ENCODE measurements at places on chromosomes 1 and 21.
A peak's percentile ranks its signal among the peaks of the same experiment; 100 is the strongest.

DNA sequence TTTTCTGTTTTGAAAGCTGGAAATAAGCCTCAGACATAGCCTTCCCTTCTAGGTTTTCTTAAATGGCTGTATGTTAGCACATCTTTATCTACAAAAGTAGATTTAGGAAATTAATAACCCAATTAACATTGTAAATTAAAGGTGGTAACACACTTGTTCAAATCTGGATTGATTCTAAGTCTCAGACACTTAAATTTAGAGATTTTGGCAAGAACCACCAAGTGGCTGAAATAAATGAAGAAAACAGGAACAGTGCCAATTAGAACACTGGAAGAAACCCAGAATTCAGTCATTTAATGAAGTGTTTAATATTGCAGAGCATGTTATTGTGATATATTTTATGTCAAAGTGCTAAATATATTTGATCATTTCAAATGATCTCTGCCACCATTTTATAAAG lies 628.2 kb downstream of the USP25 start:
- DNase-seq: no peak

GRCh38 chr1:32538887-32539583 lies at the start of gene ZBTB8A:
ZBTB8A (plus strand) TSS chr1:32539427; CDS start chr1:32592932, 53,505 bp downstream.
- DNase-seq: no peak

GRCh38 chr1:231162297-231162969 lies 575 bp downstream of the TRIM67 start:
- no peak for DNase-seq

GRCh38 chr1:1183833-1184775 lies 10.4 kb downstream of the TTLL10 start:
- no peak for DNase-seq

DNA sequence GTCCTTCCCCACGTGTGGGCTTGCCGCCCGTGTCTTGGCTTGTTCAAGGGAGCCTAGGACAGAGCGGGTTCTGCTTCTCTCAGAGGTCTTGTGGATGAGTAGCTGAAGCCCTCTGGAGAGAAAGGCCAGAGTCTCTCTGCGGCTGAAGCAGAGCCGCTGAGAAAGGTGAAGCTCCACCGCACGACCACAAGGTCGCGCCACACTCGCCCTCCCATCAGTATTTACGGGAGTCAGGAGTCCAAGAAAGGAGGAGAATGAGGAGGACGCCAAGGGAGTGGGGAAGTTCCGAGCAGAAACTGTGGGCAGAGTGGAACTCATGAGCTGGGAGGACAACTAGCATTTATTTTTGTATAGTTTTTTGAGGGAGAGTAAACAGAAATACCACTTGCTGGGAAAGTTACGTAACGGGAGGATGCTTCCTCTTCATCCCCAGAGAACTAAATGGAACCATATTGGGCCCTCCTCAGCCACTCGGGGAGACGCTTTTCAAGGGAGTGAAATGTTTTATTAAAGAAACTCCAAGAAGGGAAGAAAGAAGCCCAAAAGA lies 51.6 kb upstream of the HAO2 start:
- no peak for DNase-seq

DNA sequence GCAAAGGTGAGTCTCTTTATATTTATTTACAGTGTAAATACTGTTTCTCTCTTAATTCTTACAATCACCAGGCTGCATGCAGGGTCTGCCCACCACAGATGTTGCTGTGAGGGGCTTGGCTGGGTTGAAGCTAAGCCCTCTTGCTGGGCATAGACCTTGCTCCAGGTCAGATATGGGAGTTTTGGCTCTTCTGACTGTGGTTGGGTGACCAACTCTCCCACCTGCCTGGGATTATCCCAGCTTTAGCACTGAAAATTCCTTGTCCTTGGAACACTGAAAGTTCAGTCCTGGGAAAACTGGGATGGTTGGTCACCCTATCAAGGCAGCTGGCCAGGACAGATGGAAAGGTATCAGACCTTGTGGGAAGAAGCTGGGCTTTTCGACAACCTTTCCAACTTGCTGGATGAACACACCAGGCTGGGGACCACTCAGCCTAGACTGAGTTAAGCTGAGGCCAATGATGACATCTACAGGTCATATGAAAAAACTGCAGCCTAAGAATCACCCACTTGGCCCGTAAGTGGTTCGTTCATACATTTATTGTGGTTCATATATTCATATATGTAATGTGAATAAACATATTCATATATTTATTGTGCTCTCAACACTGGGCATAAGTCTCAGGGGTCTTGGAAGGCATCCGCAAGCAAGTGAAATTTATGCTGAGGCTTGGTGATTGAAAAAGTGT lies 26.6 kb upstream of the HPDL start:
- no peak for DNase-seq

DNA sequence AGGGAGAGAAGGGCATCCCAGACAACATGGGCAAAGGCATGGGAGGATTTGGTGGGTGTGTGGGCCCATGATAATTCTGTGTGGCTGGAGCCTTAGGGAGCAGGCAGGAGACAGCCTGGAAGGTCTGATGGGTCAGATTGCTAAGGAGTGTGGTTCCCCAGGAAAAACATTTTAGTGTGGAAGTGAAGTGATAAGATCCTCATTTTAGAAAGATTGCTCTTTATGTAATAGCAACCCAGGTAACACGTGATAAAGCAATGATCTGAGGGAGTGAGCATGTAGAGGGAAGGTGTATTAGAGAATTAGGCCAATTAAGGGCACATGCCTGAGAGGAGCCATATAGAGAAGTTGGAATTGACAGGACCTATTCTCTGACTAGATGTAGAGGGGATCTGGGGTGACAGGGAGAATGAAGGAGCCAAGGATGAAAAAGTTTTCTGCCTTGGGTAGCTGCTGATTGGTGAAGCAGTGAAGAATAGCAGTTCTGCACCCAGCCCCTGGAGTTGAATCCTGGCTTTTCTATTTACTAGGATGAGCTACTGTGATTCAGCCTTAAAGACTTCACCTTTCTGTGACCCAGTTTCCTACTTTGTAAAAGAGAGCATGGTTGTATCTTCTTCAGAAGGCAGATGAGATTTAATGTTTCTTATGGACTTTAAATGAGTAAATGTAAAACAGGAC lies 18.7 kb upstream of the SLAMF6 start:
- DNase-seq: no peak

GRCh38 chr1:67214420-67215174 lies 48.3 kb downstream of the IL23R start:
- no peak for DNase-seq

DNA sequence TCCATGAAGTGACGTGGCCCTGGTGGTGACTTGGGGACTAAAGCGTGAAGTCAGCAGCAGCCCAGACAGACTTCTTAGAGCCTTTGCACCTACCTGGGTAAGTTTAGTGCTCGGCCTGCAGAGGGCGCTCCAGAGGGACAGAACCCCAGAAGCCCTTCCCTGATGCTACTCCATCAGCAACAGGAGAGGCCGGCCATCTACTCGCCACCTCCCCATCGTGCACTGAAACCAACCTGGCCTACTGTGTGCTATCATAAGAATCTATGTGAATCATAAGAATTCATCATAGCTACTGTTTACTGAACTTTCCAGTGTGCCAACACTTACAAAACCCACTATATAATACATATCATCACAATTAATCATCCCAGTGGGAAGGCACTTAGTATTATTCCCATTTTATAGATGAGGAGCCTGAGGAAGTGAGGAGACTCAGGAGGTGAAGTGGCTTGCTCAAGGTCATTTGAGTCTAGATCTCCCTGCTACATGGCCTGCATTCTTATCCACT lies 7.9 kb upstream of the EDN2 start:
- peak; percentile 44 for DNase-seq

- DNase-seq: no peak
Observed at GRCh38 chr21:31234936-31235335, 109.1 kb downstream of the TIAM1 start.

DNA sequence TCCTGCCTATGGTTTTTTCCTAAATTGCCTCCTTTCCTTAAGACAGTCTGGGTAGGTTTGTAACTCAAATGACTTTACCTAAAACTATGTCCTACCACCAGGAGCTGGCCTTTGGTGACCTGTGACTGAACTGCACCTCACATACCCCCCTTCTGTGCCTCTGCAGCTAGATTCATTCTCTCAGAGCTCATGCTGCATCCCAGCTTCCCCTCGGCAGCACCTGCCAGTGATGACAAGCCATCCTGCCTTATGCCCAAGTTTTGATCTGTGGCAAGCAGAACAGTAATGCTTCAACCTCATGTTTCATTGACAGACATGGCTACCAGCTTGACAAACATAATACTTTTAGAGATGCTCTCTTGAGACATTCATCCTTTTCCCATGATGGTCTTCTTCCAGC lies 141.9 kb downstream of the TSEN15 start:
- no peak for DNase-seq

DNA sequence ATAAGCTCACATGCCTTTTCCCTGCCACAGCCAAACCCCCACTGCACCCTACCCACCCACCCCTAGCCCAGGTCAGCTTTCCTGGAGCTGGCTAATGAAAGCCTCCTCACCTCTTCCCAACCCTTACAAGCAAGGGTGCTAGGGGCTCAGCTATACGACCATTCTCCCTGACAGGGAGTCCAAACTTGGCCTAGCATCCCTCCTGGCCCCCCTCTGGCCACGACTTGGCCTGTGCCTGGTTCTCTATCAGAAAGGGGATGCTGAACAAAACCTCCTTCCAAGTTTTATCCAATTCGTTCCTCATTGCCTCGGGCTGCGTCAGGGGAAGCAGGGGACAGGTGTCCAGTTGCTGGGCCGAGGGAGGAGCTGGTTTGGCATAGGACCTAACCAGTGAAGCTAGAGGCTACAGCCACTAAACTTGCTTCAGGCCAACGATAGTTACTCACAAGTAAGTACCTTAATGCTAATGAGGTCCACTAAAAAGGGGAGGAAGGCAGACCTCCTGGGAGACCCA lies 8.6 kb downstream of the TMEM81 start:
- DNase-seq: no peak

DNA sequence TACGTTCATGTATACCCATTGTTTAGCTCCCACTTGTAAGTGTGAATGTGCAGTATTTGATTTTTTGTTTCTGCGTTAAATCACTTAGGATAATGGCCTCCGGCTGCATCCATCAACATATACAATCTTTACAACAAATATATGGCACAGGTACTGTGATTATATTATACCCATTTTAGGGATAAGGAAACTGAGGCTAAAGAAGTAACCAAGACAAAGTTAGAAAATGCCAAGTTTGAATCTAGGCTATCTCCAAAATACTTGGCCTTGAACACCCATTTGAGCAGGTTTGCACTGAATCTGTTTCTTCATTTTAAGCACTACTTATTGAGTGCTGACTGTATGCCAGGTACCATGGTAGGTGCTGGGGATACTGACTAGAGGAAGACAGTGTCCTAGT lies 149.6 kb downstream of the PBX1 start:
- DNase-seq: no peak

DNA sequence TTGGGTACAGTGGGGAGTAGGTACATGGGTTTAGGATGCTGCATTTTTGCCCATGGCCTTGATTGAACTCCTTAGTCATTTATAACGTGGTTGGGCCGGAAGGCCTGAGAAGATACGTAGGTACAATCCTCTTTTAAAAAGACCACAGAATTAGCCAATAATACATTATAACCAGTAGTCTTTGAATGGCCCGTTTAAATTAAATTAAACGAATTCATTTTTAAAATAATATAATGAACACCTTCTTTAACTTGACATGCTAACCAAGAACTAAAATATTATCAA lies 20.1 kb upstream of the ADAR start:
- DNase-seq: no peak

- DNase-seq: peak; percentile 27
Observed at GRCh38 chr1:234125283-234125682, 220.8 kb downstream of the SLC35F3 start.

DNA sequence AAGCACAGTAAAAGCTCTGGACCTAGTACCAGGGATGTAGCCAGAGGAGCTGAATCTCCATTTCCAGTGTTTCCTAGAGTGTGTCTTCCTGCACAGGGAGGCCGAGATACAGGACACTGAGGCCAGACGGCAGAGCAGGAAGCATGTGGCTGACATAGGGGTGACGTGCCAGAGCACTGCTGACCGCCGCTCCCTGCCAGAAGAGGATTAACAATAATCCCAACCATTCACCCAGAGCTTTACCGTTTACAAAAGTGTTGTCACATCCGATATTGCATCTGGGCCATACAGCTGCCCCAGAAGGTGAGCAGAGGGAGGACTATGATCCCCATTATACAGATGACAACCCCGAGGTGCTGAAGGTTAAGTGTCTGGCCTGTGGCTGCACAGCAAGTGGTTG lies 5.8 kb upstream of the CLDN19 start:
- no peak for DNase-seq

GRCh38 chr1:234276151-234276788 lies 97.0 kb upstream of the COA6 start:
- no peak for DNase-seq

GRCh38 chr21:15210235-15210678 lies 145.5 kb upstream of the NRIP1 start:
- no peak for DNase-seq

- DNase-seq: no peak
Observed at GRCh38 chr1:67142931-67143330, 8.2 kb upstream of the C1orf141 start.

DNA sequence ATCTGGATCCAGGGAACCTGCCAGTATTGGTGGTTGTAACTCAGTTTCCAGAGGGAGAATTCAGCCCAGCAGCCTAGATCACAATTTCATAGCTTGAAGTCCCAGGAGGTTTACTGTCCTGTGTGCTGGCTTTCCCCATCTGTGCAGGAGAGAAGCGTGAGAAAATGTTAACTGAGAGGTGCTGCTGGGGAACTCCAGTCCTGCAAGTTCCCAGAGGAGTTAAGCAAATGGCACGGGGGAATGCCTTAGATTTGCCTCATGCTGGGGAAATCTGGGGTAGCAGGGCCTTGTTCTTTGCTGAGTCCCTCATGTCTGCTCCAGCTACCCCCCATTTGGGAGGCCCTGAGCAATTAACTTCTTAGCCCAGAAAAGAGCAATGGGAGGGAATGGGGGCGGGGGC lies 25.1 kb upstream of the SLAMF6 start:
- DNase-seq: no peak

DNA sequence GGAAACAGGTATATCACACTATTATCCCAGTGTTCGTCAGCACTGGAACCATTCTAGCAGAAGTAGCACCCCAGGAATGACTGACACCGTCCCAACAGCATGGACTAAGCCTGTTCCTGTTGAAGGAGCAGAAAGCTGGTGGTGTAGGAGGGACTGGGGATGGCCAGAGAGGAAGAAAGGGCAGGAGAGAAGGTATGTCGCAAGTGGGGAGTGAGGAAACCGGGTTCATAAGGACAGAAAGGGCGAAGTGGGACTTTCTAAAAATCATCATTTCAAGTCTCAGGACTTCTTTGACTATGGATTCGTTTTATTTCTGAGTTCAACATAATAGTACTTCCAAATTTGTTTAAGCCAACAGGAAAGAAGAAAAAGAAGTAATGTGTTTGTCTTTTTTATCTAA lies 19.7 kb upstream of the MX1 start:
- DNase-seq: no peak

DNA sequence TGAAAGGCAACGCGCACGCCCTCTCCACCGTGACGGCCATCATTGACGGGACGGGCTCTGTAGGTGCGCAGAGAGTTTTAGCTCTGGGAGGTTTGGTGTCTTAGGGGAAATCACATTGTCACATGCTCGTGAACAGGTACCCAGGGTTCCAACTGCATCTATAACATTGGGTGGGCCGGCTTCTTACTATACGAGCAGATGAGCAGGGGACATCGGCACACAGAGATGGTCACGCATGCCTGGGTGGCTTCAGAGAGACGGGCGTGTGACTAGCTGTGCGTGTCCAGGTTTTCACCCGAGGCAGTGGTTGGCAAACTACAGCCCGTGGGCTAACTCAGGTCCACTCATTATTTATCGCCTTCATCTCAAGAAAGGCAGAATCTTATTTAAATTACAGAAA lies 54.7 kb downstream of the SLC37A1 start:
- DNase-seq: no peak

GRCh38 chr1:184622136-184622823 lies 132.4 kb downstream of the EDEM3 start:
- DNase-seq: no peak

- DNase-seq: no peak
Observed at GRCh38 chr1:61486783-61487536, 238.0 kb downstream of the TM2D1 start.
